ENCODE measurements at places on chromosomes 6 and 20.

- no peak for DNase-seq
These were observed 61.0 kb downstream of the SOBP start for GRCh38 chr6:107550906-107551305.

- no peak for DNase-seq
These were observed 235.7 kb downstream of the CD83 start for GRCh38 chr6:14353281-14353680.

DNA sequence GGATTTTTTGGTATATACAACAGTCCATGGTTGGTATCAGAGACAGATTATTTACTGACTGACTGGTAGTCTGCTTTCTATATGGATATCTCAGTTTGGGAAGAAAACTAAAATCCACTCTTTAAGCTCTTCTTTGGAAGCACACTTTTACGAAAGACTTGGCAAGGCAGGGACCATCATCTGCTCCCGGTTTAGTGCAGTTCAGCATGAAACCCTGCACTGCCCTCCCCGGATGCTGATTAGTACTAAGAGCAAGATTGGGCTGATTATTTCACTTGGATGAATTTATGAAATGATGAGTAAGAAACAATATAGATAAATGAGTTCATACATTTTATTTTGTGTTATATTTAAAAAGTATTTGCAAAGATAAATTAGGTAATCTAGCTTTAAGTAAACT is 56.3 kb downstream of the RGS17 start:
- no peak for DNase-seq

- DNase-seq: no peak
These were observed 52.0 kb downstream of the PRDM1 start for GRCh38 chr6:106138151-106138550.

DNA sequence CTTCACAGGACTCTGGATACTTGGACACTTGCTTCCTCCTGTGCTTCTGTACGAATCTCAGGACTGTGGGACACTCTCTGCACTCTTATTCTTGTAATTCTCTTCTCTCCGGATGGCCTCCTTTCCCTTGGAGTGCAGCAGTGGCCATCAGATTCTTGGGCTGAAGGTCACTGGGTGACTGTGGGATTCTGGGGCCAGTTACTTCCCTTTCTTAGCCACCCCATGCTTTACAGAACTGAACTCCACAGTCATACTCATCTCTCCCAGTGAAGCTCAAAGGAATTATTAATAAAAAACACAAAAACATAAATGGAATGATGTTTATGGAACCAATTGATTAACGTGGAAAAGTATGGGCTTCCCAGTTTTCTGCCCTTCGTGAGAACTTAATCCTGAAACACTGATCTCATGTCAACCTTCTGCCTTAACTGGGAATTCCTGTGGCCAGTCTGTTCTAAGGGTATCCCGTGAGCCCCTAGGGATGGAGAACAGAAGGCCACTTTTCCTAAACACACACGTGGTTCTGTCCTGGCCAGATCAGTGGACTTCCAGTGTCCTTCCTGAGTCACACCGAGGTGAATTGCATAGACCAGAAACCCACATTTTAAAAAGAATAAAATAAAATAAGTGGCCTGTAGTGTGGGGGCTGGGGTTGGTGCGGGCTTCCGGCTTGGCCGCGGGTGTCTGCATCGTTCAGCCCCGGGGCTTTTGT is 23.6 kb upstream of the HLA-E start:
- no peak for DNase-seq

- no peak for DNase-seq
These were observed 19.3 kb downstream of the ENTPD6 start for GRCh38 chr20:25214819-25215218.
